ENCODE measurements at places on chromosomes 4 and X.

DNA sequence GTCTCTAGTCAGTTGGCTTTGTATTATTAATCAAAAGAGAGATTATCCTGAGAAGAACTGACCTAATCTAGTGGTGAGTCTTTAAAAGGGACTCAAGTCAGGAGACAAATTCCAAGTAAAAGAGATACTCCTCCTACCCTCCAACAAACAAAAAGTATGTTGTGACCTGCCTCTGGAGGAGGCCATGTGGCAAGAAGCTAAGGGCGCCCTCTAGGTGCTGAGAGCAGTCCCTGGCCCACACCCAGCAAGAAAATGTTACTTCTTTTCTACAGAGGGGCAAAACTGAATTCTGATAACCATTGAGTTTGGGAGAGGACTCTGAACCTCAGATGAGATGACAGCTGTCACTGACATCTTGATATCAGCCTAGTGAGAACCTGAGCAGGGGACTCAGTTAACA lies 953.6 kb upstream of the AGA start:
- no peak for ATAC-seq

- ATAC-seq: no peak
These were observed 34.9 kb upstream of the SH3RF1 start for GRCh38 chr4:169305651-169306050.

DNA sequence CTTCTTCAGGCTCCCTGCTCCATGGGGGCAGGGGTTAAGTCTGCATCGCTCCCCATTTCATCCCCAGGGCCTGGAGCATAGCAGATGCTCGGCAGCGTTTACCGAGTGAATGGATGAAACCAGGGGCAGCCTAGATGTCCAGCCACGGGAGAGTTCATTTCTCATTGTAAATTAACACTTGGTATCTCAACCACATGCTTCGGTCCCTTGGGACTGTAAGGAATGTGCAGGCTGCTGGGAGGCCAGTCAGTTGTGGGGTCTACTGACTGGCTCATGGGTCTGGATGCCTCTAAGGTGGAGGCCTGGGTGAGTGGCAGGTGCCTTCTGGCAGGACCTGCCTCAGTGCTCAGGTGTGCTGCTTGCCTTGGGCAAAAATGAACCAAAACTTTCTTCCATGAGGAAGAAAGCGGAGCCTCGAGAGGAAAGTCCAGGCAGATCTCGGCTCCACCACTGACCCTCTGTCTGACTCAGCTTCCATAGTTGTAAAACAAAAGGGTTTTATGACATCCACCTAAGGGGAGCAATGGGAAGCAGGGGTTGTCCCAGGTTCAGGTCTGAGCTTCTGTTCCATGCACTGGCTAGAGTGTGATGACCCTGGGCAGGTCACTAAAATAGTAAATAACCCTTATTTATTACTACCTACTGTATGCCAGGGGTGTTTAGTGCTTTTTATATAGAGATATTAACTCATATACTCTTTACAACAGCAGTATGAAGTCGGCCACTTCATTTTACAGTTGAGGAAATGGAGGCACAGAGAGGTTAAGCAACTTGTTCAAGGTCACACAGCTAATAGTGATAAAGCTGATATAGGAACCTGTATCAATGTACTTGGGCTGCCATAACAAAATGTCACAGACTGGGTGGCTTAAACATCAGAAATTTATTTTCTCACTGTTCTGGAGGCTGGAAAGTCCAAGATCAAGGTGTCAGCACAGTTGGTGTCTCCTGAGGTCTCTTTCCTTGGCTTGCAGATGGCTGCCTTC lies 144.3 kb upstream of the STX18 start:
- no peak for ATAC-seq

DNA sequence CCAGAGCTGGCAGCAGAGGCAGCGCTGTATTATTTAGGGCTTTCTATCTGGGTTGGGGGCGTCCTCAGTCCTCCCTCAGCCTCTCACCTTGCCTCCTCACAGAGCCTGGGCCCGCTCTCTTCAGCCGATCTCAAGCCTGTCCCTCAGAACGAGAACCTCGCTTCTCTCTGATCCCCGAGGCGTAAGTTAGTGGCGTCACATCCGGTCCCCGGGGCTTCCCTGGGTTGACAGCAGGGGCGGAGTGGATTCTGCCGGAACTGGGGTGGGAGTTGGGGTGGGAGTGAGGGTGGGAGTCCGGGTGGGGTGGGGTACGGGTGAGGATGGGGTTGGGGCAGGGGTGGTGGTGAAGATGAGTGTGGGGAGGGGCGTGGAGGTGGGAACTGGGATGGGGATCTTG lies at the start of gene MAGEA10:
Gene MAGEA10, minus strand, starts transcription at position 190 of the 397 bp plus-strand sequence. CDS start 2,957 bp downstream, outside the sequence.
- ATAC-seq: no peak

- no peak for ATAC-seq
These were observed 2.4 kb downstream of the FRAS1 start for GRCh38 chr4:78059524-78059889.

DNA sequence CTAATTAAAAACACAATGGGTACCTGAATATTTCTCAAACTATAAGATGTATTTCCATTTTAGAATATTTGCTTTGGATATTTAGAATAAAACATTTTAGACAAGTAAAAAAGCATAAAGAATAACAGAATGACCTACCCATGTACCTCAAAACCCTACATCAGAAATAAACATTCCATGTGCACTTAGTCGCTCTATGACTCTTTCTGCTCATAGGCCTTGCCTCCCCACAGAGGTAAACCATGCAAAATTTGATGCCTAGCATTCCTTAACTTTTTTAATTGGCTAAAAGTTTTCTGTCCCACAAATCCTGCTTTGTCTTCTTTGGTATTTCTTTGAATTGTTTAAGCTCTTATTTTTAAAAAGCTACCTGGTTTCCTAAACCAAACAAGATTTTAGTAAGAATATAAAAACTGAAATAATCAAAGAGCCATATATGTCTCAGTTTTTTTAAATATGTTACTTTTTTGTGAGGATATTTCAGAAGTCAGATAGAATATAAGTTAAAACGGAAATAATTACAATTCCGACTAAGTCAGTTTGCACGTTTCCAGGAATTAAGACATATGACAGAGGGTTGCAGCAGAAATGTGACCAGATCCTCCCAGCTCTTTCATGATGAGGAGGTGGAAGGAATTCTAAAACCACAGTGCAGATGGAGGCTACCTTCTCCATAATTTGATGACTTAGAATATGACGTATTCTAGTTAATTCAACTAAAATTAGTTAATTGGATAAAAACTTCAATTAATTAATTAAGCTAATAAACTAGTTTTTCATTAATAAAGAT lies 102.5 kb downstream of the FIP1L1 start:
- ATAC-seq: no peak

GRCh38 chr4:153497988-153498967 lies 32.1 kb downstream of the TMEM131L start:
- ATAC-seq: no peak

DNA sequence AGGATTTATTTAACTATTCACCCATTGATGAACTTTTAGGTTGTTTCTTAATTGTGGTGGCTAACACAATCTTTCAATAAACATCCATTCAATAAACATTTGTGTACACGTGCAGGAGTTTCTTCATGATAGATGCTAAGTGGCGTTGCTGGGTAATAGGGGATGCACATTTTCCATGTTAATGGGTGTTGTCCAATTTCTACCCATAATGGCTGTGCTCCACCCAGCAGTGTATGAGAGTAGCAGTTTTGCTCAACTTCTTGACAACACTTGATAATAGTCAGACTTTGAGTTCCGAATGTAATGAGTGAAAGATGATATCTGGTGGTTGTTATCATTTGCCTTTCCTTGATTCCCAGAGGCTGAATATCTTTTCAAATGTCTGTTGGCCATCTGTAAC lies 104.7 kb downstream of the NHSL2 start:
- no peak for ATAC-seq

GRCh38 chr4:2320152-2320551 lies 58.2 kb upstream of the MXD4 start:
- ATAC-seq: no peak

- ATAC-seq: no peak
These were observed 202.3 kb upstream of the NEIL3 start for GRCh38 chr4:177107288-177107921.

- no peak for ATAC-seq
These were observed 482 bp upstream of the MBTPS2 start for GRCh38 chrX:21838937-21839333.

- ATAC-seq: no peak
These were observed 117.3 kb downstream of the DRD5 start for GRCh38 chr4:9898596-9899305.

- no peak for ATAC-seq
These were observed at the start of gene ZFYVE28 for GRCh38 chr4:2417765-2418649. Gene ZFYVE28 (minus strand): TSS chr4:2418645. CDS start chr4:2418323, 322 bp downstream.

- no peak for ATAC-seq
These were observed 59.7 kb downstream of the SMAD1 start for GRCh38 chr4:145541346-145541745.

GRCh38 chrX:64192673-64193072 lies 12.8 kb downstream of the AMER1 start:
- ATAC-seq: no peak

- ATAC-seq: no peak
These were observed 138.9 kb upstream of the SMIM31 start for GRCh38 chr4:164614999-164615398.

DNA sequence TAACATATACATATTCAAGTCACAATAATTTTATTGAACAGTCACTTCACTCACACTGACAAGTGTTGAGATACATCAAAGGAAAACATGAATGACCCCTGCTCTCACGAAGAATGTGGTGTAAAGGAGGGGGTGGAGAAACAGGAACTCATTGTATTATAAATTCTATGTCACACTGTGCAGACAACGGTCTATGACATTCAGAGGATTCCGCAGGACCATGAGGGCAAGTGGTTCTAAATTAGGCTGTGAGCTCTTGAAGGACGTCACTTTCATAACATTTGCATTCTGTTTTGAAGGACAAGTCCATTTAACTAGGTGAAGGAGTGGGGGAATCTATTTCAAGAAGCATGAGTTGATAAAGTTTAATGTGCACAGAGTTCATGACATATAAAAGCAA lies 415.2 kb upstream of the HS3ST1 start:
- ATAC-seq: no peak

- ATAC-seq: peak; percentile 37
These were observed 59.7 kb downstream of the NBDY start for GRCh38 chrX:56788717-56789122.

DNA sequence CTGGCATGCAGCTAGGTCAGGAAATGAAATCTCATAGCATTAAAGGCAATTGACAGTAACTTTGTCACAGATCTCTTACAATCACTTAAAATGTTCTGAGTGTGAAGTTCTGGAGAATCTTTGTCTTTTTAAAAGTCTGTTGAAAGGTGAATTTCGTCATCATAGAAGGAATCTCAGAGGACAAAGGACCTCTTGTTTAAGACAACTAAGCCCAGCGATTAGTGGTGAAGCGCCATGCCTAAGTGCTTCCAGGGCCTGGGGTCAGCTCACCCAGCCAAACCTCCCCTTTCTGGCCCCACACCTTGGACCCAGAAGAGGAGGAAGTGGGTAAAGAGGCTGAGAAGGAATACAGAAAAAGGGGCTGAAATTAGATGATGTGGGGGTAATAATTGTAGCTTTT lies 8.5 kb downstream of the FRMD7 start:
- ATAC-seq: no peak

- ATAC-seq: no peak
These were observed 110.8 kb upstream of the DGKK start for GRCh38 chrX:50581405-50581804.

DNA sequence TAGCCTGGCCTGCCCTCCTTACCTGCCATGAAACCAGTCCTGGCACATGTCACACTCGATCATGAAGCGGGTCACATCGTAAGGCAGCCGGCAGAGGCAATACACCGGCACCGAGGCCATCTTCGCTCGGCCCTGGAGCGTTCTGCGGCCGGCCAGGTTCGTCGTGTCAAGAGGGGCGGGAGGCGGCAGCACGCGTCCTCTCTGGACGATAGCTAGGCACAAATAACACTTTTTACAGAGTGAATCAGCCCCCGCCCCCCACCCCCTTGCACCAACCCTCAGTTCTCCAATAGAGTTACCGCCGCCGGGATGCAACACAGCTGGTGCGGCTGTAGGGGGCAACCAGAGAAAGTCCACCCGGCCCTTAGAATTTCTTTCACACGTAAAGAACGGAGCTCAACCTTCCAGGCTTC lies 1.7 kb downstream of the PHF8 start:
- ATAC-seq: no peak

- peak; percentile 19 for ATAC-seq
These were observed 528 bp upstream of the SLC25A4 start for GRCh38 chr4:185142564-185142911.

DNA sequence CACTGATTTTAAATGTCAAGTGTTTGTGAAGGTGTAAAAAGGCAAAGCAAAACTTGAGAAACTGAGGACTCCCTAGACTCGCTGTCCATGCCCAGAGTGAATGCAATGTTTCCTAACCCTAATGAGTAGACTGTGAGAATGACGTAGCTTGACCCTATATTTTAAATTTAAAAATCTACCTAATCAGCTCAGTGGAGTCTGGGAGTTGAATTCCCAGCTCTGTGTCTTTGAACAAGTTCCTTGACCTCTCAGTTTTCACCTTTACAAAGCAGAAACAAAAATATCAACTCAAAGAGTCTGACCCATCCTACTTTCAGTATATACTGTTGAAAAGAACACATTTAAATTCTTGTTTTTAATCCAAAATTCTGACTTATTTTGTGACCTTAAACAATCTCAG lies 2.3 kb downstream of the FGA start:
- no peak for ATAC-seq

- no peak for ATAC-seq
These were observed 20.3 kb downstream of the TBC1D14 start for GRCh38 chr4:6929812-6930464.

- ATAC-seq: no peak
These were observed 3.2 kb downstream of the ACOX3 start for GRCh38 chr4:8437281-8437680.

DNA sequence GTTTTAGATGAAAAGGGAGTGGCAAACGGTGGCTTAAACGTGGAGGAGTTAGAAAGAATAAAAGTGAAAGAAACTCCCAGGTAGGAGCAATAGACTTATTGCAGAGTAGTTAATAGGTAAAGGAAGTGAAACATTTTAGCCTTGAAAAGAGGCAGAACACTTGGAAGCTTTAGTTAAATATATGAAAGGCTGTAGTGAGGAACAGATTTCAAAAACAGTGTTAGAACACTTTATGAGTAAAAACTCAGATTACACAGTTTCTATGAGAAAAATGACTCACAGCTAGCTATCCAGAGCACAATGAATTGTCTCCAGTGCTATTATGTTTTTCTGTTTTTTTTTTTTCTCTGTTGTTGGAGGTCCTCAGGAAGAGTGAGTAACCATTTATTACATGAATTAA lies 45.8 kb downstream of the TACR3 start:
- no peak for ATAC-seq

- ATAC-seq: no peak
These were observed 11.9 kb upstream of the UBE2K start for GRCh38 chr4:39685990-39686389.

DNA sequence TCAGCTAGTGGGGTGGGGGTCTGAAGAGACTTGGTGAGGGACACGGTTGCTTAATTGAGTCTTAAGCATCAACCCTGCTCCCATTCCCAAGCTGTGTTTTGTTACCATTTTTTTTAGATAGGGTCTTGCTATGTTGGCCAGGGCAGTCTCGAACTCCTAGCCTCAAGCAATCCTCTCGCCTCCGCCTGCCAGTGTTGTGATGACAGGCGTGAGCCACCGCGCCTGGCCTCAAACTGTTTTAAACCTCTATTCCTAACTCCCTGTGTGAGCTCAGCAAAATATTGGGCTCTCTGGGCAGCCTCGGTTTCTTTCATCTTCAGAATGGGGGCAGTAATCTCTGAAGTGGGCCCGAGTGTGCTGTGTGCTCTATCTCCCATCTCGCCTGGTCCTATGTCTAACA lies 26.3 kb upstream of the BCORL1 start:
- no peak for ATAC-seq

- ATAC-seq: no peak
These were observed 168.5 kb downstream of the FAT4 start for GRCh38 chr4:125483278-125483677.

Data from activated T-helper 17 cell treated with anti-CD3 and anti-CD28 coated beads, Interleukin-2, amount 50 U/mL, for 72 hours (primary cell).